Globus pallidus (tissue), 1 donor: ENCODE measurements at places on chromosomes 6 and 20.
A peak's percentile ranks its signal among the peaks of the same experiment; 100 is the strongest.

DNA sequence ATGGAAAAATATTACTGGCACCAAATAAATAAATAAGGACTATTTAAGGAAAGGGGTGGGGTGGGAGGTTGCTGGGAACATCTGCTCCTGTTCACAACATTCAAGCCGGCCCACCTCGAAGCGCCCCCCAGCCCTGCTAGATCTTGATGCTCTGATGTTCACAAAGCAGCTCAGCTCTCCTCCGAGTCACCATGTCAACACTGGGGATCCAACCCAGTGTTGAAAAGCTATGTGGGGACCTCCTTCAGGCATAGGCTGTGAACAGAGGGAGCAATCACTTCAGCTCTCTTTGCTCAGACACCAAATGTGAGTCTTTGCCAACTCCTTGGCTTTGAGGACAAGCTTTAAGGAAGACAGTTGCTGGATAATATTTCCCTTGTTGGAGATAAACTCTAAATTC is 176.8 kb upstream of the NT5E start:
- DNase-seq, result no peak

DNA sequence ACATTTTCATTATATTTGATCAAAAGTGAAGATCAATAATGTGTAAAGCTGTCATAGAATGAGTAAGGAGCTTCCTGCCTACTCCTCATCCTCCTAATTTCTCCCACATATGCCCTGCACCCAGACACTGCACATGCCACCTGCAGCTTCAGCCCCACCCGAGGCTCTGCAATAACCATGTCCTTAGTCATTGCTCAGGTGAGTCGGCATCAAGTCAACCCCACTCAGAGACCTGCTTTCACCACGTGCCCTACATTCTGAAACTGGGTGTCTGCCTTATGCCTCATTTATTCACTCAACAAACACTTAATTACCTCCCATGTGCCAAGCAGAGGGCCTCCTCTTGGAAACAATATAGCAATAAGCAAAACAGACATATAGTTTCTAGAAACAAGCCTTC is 15.4 kb upstream of the TNFAIP3 start:
- no peak for DNase-seq

DNA sequence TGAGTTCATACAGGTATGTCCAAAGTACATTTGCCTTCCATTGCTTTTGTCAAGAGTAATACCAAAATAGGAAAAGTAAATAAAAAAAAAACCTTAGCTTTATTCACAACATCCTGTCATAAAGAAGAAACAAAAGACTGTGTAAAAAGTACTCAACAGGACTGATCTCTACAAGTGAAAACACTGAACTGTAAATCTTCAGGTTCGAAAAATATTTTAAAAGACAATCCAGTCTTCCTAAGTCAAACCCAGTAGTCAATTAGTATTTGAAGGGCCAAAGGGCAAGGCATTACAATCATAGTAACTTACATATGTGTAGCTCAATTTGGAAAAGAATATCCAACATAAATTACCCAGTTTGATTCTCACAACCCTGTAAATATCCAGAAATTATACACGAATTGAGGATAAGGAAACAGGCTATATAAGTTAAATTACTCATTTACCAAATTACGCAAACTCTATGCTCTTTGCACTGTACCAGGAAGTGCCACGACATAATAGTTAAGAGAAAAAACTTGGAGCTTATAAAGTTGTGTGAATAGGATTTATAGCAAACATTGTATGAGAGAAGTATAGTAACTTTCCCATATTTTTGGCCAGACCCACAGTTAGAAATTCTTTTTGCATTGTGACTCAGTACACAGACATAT is 21.2 kb downstream of the PTPRK start:
- no peak for DNase-seq

GRCh38 chr6:128149796-128150195 is 248.9 kb upstream of the THEMIS start:
- DNase-seq, result no peak

GRCh38 chr6:13400772-13401171 is 72.4 kb upstream of the TBC1D7 start:
- DNase-seq, result no peak

DNA sequence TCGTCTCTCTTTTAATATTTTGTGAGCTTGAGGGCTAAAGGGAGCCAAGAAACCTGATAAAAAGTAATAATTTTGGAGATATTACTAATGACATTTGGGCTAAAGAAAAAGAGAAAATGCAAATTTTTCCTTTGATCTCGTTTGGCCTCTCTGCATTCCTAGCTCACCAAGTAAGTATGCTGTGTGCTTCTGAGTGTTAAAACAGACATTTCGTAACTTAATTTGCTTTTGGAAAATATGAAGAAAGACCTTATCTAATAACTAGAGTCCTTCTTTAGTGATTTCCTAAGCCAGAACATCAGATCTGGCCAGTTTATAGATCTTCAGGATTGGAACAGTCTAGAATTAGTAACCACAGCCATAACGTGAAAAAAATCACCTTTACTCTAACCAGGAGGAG is 872.9 kb upstream of the SLC35B3 start:
- DNase-seq, result no peak

- DNase-seq, result no peak
Observed at GRCh38 chr6:118529756-118530155, 18.3 kb upstream of the PLN start.

DNA sequence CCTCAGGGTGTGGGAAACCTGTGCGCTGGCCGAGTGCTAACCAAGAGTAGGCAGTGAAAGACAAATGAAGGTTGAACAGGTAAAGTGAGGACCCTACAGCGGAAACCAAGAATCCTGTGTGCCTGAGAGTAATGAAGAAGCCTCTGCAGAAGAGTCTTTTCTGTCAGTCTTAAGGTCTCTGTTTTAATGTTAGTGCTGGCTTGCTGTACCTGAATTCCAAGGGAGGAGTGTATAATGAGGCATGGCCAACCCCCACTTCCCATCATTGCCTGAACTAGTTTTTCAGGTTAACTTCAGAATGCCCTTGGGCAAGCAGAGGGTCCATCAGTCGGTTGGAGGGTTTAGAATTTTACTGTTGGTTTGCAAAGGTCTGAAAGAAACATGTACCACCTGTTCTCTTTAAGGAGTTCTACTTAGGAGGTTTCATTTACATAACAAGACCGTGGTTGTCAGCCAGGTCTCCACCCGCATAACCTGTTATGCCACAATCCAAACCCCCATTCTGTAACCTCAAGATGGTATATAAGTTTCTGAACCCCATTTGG is 589 bp upstream of the PDCD2 start:
- DNase-seq, result peak; percentile 7

DNA sequence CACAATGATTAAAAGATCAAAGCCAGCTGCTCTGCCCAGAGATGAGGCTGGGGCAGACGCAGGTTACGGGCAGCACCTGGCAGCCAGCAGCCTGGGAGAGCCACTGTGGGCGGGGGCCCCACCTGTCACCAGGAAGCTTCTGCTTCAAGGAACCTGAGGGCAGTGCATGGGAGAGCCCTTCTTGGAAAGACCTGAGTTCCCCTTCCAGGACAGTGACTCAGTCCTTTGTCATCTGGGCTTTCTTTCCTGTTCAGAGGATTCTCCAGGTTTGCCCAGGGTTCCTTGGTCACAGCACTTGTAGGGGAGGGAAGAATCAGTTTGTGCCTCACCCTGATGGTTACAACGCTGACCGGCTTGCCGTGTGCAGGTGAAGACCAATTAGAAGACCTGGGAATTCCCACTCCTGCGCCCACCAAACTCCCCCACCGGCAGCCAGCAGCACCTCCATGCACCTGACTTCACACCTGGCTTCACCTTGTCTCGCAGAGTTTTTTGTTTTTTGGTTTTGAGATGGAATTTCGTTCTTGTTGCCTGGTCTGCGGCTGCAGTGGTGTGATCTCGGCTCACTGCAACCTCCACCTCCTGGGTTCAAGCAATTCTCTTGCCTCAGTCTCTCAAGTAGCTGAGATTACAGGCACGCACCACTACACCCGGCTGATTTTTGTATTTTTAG is 2.0 kb downstream of the ZBP1 start:
- no peak for DNase-seq

DNA sequence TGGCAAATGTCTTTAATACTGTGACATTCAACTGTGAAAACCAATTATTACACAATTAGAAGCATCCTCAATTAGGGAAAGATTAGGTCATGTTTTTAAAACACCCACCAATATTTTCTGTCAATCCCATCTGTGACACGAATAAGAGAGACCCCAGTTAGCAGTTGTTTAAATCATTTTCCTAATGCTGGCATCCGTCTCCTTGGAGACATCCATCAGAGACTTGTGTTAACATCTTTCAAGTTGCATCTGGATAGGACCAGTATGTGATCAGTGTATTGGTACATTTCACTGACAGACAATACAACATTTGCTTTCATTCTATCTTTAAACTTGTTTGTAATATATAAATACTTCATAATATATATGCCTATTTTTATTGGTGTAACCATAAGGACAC is 420.7 kb upstream of the RNF217 start:
- DNase-seq, result no peak

DNA sequence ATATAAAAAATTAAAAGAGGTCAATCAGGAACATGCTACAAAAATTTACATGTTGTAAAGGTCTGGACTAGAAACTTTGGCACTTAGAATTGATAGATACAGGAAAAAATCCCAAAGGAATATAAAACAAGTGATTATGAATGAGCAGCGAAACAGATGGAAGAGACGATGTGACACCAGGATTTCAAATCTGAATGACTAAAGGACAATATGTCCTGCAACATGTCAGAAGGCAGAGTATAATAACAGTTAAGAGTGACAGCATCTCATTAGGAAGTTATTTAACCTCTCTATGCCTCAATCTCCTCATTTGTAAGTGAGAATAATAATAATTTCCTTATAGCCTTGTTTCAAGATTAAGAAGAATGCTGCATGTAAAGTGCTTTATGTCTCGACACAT is 50.3 kb downstream of the FRK start:
- DNase-seq, result no peak

DNA sequence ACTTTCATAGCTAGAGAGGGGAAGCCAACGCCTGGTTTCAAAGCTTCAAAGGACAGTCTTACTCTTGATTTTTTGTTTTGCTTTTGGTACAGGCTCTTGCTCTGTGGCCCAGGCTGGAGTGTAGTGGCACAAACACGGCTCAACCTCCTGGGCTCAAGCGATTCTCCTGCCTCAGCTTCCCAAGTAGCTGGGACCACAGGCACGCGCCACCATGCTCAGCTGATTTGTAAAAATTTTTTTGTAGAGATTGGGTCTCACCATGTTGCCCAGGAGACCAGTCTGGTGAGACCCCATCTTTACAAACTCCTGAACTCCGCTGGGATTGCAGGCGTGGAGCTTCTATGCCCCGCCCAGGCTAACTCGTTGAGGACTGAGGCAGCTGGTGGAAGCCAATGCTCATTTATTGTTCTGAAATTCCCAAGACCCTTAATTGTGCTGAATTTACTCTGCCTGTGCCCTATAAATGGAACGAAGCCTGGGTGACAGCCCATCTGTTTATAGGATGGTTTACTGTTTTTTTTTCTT is 18.0 kb downstream of the SRSF3 start:
- no peak for DNase-seq
